Sigmoid colon (tissue), 7 donors: ENCODE measurements at places on chromosomes 5 and 9. TPM values are rescaled to one million over a fixed set of nuclear protein-coding genes. Genes with fewer than 3 reads are reported as not detected.

GRCh38 chr9:109789971-109790370 lies 10.0 kb downstream of the PALM2AKAP2 start:
- no peak for DNase-seq
- peaks cover 23% of the 10 kb centered on the region for H3K4me1 ChIP-seq
- H3K4me3 ChIP-seq = no peak overlapping the region
- no peaks in the 10 kb centered on the region for H3K27me3 ChIP-seq
- H3K36me3 ChIP-seq = no peaks in the 10 kb centered on the region
- no peak overlapping the region for H3K27ac ChIP-seq

Gene KLF9
- total RNA-seq = 120 TPM

- H3K27ac ChIP-seq = no peak overlapping the region
- DNase-seq = no peak
- H3K36me3 ChIP-seq = no peaks in the 10 kb centered on the region
Measured at GRCh38 chr5:51983161-51983560, 599.9 kb downstream of the ISL1 start.

DNA sequence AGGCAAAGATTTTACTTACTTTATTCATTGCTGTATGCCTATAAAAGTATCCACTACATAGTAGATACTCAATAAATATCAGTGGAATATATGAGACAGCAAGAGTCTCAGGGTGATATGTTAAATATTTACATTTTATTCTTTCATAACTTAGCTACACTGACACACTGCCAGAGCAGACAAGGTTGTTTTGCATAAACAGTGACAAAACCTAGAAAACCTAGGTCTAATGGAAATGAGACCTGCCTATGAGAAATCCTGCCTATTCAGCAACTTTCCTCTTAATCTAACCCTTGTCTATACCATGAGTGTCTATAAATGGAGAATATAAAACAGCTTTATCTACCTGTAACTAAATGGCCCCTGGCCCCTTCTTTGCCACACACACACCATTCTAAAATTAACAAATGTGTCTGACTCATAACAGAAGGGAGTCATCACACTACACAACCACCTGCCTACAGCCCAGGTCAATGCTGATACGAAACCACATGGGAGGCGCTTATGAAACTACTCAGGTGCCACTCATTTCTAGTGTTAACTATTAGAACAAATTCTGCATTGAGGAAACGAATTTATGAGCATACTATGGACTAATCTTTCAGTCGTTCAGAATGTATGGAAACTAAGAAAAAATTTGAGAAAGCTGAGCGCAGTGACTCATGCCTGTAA lies 60.3 kb downstream of the UBAP2 start:
- no peak overlapping the region for H3K4me3 ChIP-seq
- no peak overlapping the region for H3K27ac ChIP-seq
- no peaks in the 10 kb centered on the region for H3K27me3 ChIP-seq
- DNase-seq = no peak
- H3K4me1 ChIP-seq = no peaks in the 10 kb centered on the region
- no peaks in the 10 kb centered on the region for H3K36me3 ChIP-seq

- no peak for DNase-seq
- peak overlapping the region; percentile 75 for H3K27ac ChIP-seq
- peaks cover 8% of the 10 kb centered on the region for H3K4me1 ChIP-seq
- H3K4me3 ChIP-seq = peak overlapping the region; percentile 92
- no peaks in the 10 kb centered on the region for H3K36me3 ChIP-seq
Measured at GRCh38 chr9:21995666-21996398, 1.2 kb downstream of the CDKN2B-AS1 start.

Gene CNTNAP3
- total RNA-seq = 14.7 TPM

Gene LRRC70
- total RNA-seq = 4.5 TPM

DNA sequence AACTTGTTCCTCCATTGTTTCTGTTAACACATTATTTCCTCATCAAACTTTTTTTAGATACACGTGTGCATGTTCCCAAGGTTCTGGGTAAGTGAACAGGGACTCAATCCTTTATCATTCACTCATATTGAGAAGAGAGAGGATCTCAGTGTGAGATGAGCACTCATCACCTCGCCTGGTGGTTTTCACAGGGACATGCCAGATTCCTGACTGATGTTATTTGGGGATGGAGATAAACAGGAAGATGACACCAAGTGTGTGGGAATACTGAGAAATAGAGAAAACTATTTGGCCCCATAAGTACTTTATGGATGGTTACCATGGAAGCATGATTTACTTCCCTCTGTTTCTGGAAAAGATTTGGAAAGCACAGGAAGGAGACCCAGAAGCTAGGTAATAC lies 533.3 kb upstream of the DMAC1 start:
- no peaks in the 10 kb centered on the region for H3K36me3 ChIP-seq
- DNase-seq = no peak

GRCh38 chr9:83981126-83981871 lies 694 bp downstream of the RMI1 start:
- peaks cover 23% of the 10 kb centered on the region for H3K4me1 ChIP-seq
- no peaks in the 10 kb centered on the region for H3K36me3 ChIP-seq
- no peaks in the 10 kb centered on the region for H3K27me3 ChIP-seq

Gene BHMT
- 6.6 TPM for total RNA-seq

DNA sequence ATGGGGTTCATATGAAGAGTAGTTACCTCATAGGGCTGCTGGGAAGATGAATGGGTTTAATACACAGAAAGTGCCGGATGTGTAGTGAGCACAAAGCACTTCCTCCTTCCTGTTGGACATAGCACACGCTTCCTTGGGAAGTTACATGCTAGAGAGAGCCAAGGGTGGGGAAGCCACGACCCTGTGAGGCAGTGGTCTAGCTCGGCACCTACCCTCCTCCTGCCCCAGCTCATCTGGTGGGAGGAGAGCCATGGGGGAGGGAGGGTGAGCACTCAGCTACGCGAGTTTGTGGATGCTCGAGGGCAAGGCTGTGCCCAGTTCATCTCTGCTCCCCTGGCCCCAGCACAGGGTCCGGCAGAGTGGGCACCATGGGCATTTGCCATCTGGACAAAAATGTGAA lies 43.6 kb upstream of the NEK6 start:
- no peaks in the 10 kb centered on the region for H3K27me3 ChIP-seq
- H3K4me3 ChIP-seq = no peak overlapping the region
- H3K27ac ChIP-seq = no peak overlapping the region
- no peaks in the 10 kb centered on the region for H3K36me3 ChIP-seq

Gene PFN3
- not detected for total RNA-seq

Gene SH3RF2
- total RNA-seq = 0.66 TPM

DNA sequence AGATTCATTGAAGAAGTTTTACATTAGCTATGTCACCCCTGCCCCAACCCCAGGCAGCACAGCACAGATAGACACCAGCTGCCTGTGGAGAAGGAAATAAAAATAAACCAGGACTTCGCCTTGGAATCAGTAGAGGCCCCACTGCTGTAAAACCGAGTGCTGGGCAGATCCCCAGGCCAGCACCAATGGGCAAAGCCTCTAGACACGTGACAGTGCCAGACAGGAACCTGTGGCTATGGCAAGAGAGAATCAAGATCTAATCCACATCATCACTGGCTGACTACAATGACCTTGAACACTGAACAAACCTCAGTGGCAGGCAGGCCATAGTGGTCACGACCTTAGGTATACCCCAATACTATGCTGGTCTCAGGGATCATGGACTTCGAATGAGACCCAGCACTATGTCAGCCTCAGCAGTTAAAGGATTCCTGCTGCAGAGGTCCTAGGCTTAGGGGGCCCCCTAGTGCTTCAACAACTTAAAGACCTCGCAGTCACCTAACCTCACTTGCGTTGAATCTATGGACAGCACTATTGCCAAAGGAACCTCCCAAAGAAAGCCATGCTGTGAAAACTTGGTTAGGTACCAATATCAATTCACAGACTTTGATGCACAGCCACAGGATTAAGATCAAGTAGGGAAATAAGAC lies 2118.6 kb upstream of the C9orf72 start:
- H3K4me3 ChIP-seq = no peak overlapping the region
- no peaks in the 10 kb centered on the region for H3K4me1 ChIP-seq
- H3K27me3 ChIP-seq = no peaks in the 10 kb centered on the region
- H3K36me3 ChIP-seq = no peaks in the 10 kb centered on the region

DNA sequence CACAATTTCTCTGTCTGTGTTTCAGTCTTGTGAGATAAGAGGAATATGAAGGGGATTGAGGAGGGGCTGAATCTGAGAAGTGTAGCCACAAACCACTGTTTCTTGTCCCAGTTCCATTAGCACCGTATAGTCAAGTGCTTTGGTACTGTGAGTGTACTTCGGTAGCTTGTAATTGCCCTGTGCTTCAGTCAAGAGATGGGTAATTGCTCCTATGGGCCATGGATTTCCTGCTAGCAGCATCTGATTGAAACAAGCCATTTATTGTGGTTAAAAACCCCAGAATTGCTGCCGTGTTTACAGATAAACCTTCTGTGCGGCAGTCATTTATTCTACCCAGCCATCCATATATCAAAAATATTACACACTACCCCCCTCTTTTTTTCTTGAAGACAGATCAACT lies 98.6 kb downstream of the MAT2B start:
- H3K4me1 ChIP-seq = no peaks in the 10 kb centered on the region
- no peak for DNase-seq
- H3K4me3 ChIP-seq = no peak overlapping the region
- no peak overlapping the region for H3K27ac ChIP-seq
- H3K27me3 ChIP-seq = no peaks in the 10 kb centered on the region

Gene BAAT
- total RNA-seq = not detected

DNA sequence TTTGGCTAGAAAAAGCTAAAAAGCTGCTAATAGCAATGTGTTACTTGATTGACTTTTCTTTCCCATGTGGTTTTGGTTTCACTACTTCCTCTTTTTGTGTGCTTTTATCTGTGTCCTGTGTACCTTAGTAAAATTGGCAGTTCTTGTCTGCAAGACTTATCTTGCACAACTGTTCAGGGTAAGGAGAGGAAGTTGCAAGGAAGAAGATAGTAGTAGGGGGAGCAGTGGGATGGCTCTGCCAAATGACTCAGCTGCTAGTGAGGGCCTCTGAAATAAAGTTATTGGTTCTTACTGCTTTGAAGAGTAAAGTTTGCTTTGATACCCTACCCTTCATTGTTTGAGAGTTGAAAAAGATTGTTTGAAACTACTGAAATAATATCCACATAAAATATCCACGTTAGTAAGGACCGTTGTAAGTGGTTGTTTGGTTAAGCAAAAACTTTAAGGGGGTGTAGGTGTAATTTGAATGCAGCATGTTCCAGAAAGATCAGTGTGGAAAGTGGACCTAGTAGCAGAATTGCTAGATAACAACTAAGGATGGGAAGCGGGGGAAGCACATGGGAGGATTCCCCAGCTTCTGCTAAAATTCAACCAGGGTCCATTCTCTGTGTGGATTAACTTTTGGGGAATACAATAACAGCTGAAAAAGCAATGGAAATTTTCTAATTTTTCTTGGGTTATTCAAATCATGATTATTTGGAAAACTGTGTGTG lies 123.5 kb downstream of the SCAMP1 start:
- no peak overlapping the region for H3K4me3 ChIP-seq
- peaks cover 26% of the 10 kb centered on the region for H3K36me3 ChIP-seq
- peak overlapping the region; percentile 40 for H3K27ac ChIP-seq

Gene TBCA
- 192 TPM for total RNA-seq

- DNase-seq = no peak
- no peaks in the 10 kb centered on the region for H3K4me1 ChIP-seq
- no peak overlapping the region for H3K4me3 ChIP-seq
- no peaks in the 10 kb centered on the region for H3K27me3 ChIP-seq
Measured at GRCh38 chr5:147359101-147359500, 124.3 kb downstream of the STK32A start.

Gene SREK1IP1
- total RNA-seq = 14.1 TPM

Gene IRGM
- total RNA-seq = not detected

GRCh38 chr5:8079056-8079455 lies 210.1 kb downstream of the MTRR start:
- H3K27ac ChIP-seq = no peak overlapping the region
- H3K4me1 ChIP-seq = no peaks in the 10 kb centered on the region
- no peaks in the 10 kb centered on the region for H3K27me3 ChIP-seq

Gene OTP
- total RNA-seq = not detected

Gene NR2F1
- total RNA-seq = 24.1 TPM

GRCh38 chr9:136514022-136514714 lies 31.3 kb upstream of the SEC16A start:
- DNase-seq = no peak
- no peak overlapping the region for H3K27ac ChIP-seq
- no peaks in the 10 kb centered on the region for H3K4me1 ChIP-seq
- H3K27me3 ChIP-seq = no peaks in the 10 kb centered on the region

DNA sequence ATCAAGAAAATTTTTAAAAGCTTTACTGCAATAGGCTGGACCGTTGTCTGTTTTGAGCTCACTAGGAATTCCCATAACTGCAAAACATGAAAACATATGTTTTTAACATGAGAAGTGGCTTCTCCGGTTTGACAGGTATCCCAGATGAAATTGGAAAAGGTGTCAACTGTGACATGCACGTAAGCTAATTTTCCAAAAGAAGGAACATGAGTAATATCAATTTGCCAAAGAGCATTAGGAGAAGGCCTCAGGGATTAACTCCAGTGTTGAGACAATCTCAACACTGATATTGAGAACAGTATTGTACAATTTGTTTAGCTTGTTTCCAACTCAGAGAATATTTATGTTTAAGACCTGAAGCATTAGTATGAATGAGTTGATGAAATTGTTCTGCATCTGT lies 215.5 kb upstream of the KCNN2 start:
- DNase-seq = no peak
- H3K27me3 ChIP-seq = no peaks in the 10 kb centered on the region
- no peak overlapping the region for H3K4me3 ChIP-seq
- H3K36me3 ChIP-seq = no peaks in the 10 kb centered on the region
- H3K27ac ChIP-seq = no peak overlapping the region

GRCh38 chr5:178336889-178337288 lies 104.3 kb upstream of the PHYKPL start:
- H3K27ac ChIP-seq = no peak overlapping the region
- H3K36me3 ChIP-seq = no peaks in the 10 kb centered on the region
- no peak overlapping the region for H3K4me3 ChIP-seq
- no peaks in the 10 kb centered on the region for H3K27me3 ChIP-seq
- peaks cover 3% of the 10 kb centered on the region for H3K4me1 ChIP-seq
- no peak for DNase-seq

DNA sequence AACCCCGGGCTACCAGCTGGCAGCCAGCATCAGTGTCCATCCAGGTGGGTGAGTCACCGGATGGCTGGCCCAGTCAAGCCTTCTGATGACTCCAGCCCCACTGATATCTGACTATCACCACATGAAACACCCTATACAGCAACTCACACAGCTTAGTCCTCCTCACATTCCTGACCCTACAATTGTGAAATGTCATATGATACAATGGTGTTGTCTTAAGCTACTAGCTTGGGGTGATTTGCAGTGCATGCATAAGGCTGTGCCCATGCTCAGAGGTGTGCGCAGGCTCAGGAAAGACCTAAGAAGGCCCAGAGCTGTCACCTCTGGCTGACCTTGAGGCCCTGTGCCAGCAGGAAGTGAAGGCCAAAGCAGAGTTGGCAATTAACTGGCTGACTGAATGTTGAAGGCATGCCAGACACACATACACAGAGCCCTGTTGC lies 21.5 kb upstream of the SEMA4D start:
- no peak for DNase-seq
- H3K4me3 ChIP-seq = no peak overlapping the region
- H3K36me3 ChIP-seq = no peaks in the 10 kb centered on the region
- no peak overlapping the region for H3K27ac ChIP-seq
- H3K27me3 ChIP-seq = no peaks in the 10 kb centered on the region
- no peaks in the 10 kb centered on the region for H3K4me1 ChIP-seq
